ENCODE measurements at places on chromosomes 2 and 18.

GRCh38 chr2:81648806-81649205 is 1344.3 kb upstream of the LRRTM1 start:
- no peak for DNase-seq

- DNase-seq: no peak
These were observed 7.6 kb downstream of the NMUR1 start for GRCh38 chr2:231522418-231523180.

GRCh38 chr2:158912112-158912511 is 56.3 kb upstream of the TANC1 start:
- DNase-seq: no peak

- DNase-seq: no peak
These were observed 114.9 kb downstream of the EIPR1 start for GRCh38 chr2:3262437-3263388.

GRCh38 chr18:5238371-5238976 is 41.4 kb upstream of the AKAIN1 start:
- peak; percentile 32 for DNase-seq

DNA sequence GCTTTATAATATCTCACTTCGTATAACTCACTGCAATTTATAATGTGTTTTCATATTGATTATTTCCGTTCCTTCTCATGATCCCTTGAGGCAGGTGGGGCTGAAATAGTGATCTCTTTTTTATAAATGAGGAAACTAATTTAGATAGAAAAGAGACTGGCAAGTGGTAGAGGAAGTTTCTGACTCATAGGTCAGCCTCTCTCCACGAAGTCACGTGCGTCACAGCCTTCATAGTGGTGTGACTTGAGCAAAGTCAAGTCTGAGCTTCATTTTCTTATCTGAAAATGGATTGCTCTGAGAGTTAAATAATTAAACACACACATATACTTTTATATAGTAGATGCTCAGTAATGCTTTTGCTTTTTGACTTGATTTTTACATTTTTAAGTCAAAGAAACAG is 19.9 kb downstream of the ABCG5 start:
- no peak for DNase-seq

DNA sequence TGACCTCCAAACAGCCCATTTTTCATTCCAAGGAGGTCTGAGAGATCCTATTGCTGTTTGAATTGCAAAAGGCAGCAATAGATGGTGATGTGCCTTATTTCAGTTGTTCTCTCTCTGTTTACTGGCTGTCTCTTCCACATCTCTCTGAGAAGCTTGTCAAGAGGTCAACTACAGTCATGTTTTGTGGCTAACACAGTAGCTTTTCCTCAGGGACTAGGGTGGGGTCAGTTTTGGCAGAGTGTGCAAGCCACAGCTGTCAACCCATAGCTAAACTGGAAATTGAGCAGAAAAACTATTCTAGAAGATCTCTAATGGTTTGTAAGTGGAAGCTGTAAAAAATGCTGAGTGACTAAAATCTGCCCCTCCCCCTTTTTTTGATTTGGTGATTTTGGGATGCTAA is 67.1 kb downstream of the DIS3L2 start:
- no peak for DNase-seq

GRCh38 chr18:66553824-66554223 is 50.1 kb downstream of the CDH19 start:
- DNase-seq: no peak

- DNase-seq: no peak
These were observed 58.4 kb downstream of the SEMA4F start for GRCh38 chr2:74712223-74713053.

DNA sequence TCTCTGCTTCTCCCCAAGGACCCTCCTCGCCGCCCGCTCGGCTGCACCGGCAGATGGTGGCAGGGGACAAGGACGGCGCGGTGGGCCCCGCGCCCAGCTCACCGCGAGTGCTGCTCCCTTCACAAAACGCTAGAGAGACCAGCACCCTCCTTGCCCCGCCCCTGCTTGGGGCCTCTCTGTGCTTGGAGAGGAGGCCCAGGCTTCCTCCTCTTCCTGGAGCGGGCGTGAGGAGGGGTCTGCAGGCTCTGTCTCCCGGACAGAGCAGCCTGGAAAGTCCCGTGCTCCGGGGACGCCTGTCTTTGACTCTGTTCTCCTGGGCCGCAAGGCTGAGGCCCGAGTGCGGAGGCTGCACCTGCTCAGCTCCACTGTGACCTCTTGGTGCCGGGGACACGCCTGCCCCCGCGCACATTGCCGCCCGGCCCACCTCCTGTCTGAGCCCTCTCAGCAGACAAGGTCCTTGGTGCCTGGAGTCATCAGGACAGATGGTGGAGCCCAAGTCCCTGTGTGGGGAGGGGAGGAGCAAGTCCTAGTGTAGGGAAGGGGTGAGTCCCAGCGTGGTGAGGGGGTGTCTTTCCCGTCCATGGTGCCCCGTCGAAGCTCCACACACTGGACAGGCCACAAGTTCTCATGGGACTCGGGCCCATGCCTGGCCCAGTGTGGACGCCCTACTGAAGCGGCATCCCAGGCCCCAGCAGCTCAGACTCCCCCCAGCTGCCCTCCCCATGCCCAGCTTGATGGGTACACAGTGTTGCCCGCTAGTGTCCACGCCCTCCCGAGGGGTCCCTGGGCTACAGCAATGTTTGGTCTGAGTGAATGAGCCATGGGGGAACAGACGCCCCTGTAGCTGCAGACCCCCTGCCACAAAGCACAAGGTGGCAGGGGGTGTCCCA is 33.8 kb downstream of the RTP5 start:
- no peak for DNase-seq

DNA sequence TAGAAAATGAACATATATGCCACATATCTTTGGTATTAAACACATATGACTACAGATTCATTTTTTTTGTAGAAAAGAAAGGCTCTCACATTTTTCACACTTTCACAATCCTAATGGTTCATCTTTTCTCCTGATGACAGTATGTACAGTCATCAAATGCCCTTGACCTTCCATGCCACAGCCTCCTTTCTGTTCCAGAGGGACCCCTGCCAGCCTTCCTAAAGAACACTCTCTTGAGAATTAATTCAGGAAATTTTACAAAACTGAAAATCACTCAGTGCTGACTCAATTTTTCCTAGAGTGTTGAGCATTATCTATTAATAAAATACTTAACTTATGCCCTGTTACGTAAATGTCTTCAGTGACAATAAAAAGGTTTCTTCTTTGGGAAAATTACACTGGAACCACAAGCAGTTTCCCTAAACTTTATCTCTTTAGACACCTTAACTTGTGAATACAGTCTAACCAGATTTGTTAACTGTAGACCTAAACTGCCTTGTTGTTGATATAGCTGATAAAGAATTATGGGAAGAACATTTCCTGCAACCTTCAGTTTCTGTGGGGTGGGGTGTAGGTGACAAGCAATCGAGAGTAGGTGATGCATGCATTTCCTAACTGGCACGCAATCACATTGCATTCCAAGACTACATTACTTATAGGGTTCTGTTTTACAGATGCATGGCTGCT is 15.3 kb upstream of the ACOXL start:
- DNase-seq: no peak

- no peak for DNase-seq
These were observed 261.4 kb upstream of the KCNJ3 start for GRCh38 chr2:154437104-154437503.

GRCh38 chr18:6561420-6561861 is 146.7 kb upstream of the L3MBTL4 start:
- no peak for DNase-seq

- DNase-seq: no peak
These were observed 245.9 kb upstream of the PXDN start for GRCh38 chr2:1990151-1990589.

DNA sequence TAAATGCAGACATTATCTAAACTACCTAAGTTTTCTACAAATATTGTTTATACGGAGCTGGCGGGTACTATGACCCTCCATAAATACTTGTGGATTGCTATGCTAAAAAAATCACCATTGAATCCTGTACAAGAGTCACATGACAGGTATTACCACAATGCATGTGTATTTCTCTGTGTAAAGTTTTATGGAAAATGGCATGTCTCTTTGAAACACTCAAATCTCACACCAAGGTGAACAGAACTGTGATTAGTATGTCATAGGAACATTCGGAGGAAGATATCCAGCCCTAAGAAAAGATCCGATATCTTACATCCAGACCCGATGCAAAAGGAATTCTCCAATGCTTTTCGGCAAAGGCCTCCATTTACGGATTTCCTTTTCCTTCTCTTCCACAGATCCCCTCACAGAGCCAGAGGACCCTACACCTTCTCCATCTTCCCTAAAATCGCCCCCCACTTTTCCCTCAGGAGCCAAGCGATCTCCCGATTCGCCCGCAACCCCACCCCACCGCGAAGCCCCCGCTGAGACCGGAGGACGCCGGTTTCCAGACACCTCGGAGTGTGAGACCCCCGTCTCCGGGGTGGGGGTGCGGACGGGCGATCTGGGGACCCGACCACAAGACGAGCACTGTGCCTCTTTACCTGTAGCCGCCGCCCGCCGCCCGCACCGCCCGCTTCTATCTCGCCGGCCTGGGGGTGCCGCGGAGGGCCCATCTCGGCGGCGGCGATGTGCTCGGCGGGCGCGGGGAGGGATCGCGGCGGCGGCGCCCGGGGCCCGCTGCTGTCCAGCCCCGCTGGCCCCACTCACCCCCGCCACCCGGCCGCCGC is 1.2 kb downstream of the SAP130 start:
- no peak for DNase-seq

- DNase-seq: no peak
These were observed 19.5 kb downstream of the MRPL44 start for GRCh38 chr2:223976635-223977226.

DNA sequence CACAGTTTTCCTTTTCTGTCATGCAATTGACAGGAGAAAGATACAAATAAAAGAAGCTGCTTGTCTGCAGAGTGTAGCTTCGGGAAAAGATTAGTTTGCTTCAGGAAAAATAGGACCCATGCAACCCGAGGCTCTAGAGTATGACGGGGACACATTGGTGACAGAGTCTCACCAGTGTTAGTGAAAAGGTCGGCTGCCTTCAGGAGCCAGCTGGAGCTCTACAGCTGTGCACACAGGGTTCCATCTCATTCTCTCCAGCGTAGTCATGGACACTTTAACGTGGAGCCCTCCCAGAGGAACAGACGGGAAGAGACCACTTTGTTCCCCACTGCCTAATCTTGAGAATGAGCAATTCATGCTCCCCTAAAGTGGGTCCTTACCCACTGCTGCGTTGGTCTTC is 42.9 kb downstream of the FECH start:
- no peak for DNase-seq

- no peak for DNase-seq
These were observed 64.7 kb downstream of the STK39 start for GRCh38 chr2:168182550-168183249.

DNA sequence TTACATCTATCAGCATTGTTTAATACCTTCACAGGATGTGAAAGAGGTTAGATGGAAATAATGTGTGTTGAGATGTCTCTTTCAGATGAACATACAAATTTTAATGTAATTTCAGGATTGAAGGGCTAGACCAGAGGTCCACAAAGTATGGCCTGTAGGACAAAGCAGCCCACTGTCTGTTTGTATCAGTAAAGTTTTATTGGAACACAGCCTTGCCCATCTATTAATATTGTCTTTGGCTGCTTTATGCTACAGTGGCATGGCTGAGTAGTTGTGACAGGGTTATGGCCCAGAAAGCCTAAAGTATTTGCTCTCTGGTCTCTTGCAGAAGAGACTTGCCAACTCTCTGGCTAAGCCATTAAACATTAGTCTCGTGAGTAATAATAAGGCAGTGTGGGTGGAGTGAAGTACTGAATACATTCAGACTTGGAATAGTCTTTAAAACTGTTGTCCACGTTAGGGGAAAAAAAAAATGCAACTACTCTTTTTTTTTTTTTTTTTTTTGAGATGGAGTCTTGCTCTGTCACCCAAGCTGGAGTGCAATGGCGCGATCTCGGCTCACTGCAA is 74.5 kb upstream of the NOSTRIN start:
- no peak for DNase-seq

GRCh38 chr2:238989484-238989883 is 141.6 kb downstream of the TWIST2 start:
- no peak for DNase-seq

DNA sequence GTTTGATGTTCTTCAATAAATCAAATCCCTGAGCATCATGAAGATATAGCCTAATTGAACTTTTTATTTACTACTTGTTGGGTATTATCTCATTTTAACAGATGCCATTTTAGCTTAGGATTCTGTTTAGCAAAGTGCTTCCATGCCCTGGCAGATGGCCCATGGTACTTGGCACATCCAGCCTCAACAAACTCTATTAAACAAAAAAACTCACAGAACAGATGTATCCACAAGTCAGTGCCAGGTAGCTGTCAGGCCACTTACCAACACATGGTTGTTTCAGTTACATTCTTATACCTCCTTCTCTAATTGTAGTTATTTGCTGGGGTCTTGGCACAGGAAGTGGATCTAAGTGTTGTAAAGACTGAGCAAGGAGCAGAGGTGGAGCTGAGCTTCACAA is 29.6 kb downstream of the GAD1 start:
- no peak for DNase-seq

- DNase-seq: no peak
These were observed 19.9 kb upstream of the PLEKHH2 start for GRCh38 chr2:43616967-43617680.

GRCh38 chr2:230258483-230258882 is 32.9 kb downstream of the SP140 start:
- DNase-seq: no peak

DNA sequence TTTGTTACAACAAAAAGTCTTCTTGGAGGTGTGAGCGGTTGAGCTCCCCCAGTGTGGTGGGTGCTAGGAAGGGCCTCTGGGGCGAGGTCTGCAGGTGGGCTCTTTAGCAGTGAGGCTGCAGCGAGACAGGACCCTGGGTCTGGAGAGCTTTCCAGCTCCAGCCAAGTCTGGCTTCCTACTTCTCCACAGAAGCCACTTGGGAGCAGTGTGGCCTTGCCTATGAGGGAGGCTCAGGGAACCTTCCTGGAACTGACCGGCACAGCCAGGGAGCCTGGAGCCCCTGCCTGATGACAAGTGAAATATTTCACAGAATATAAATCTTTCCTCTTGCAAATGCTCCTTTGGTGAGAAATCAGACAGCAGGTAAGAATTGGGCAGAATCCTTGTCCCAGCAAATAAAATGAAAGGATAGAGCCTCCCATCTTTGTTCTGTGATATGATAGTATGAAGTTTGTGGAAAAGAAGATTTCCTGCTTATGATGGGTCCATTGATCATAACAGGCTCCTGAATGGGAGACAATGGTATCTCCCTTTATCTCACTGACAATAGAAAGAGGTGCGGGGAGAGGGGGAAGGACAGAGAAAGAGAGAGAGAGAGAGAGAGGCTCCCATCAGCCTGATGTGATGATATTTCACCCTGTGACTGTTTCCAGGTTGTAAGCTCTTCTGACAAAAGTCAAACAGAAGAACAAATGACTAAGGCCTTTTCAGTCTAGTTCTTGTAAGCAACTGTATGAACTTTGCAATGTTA is 289.8 kb upstream of the SPRED2 start:
- no peak for DNase-seq

All from NCI-H2081 (cell line).